ENCODE measurements at places on chromosomes 13 and 19. TPM values are rescaled to one million over a fixed set of nuclear protein-coding genes. Genes with fewer than 3 reads are reported as not detected.

Gene STOML3
- 4.1 TPM for total RNA-seq

Gene CLEC11A
- total RNA-seq, result 65.5 TPM

Gene EML2
- 4.6 TPM for total RNA-seq

Gene RFPL4A
- not detected for total RNA-seq

Gene KLK15
- total RNA-seq, result 1.2 TPM

Gene DNAAF3
- 1.4 TPM for total RNA-seq

Gene F2RL3
- 2.2 TPM for total RNA-seq

Gene KLK14
- total RNA-seq, result not detected

Gene NLRP7
- total RNA-seq, result 0.24 TPM

Gene FFAR1
- 0.48 TPM for total RNA-seq

Gene ZNF667
- total RNA-seq, result 11.8 TPM
